ENCODE measurements at places on chromosomes 5 and 9.

- no peak for DNase-seq
Measured at GRCh38 chr9:111970827-111971226, 74.2 kb downstream of the UGCG start.

DNA sequence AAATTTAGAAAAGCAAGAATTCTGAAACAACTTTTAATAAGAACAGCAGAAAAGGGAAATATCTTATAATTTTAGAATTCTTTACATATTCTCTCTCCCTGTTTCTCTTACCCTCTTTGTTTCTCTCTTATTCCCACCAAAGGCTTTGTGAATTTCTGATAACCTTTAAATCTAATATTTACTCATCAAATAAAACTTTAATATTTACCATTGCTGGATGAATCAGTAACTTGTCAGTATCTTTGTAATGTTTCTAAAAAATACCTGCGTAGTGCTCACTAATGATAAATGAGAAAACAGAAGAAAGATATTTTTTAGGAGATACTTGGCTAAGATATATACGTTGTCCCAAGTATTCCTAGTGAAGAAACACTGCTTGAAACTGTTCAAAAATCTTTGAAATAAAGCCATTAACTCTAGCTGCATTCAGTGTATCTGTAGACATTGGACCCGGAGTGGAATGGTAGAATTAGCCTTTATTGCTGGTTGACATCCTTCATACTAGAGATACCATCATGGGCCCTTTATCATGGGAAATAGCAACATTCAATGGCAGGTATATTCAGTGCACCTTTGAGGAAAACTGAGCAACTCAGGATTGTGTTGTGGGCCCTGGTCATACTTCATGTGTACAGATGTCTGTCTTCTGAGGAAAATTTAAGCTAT lies 2160.4 kb downstream of the MAT2B start:
- DNase-seq = no peak

DNA sequence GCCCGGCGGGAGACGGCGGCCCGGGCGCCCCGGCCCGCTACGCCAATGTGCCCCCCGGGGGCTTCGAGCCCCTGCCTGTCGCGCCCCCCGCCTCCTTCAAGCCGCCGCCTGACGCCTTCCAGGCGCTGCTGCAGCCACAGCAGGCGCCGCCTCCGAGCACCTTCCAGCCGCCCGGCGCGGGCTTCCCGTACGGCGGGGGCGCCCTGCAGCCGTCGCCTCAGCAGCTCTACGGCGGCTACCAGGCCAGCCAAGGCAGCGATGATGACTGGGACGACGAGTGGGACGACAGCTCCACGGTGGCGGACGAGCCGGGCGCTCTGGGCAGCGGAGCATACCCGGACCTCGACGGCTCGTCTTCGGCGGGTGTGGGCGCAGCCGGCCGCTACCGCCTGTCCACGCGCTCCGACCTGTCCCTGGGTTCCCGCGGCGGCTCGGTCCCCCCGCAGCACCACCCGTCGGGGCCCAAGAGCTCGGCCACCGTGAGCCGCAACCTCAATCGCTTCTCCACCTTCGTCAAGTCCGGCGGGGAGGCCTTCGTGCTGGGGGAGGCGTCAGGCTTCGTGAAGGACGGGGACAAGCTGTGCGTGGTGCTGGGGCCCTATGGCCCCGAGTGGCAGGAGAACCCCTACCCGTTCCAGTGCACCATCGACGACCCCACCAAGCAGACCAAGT lies 723 bp downstream of the SNX18 start:
- DNase-seq = no peak

DNA sequence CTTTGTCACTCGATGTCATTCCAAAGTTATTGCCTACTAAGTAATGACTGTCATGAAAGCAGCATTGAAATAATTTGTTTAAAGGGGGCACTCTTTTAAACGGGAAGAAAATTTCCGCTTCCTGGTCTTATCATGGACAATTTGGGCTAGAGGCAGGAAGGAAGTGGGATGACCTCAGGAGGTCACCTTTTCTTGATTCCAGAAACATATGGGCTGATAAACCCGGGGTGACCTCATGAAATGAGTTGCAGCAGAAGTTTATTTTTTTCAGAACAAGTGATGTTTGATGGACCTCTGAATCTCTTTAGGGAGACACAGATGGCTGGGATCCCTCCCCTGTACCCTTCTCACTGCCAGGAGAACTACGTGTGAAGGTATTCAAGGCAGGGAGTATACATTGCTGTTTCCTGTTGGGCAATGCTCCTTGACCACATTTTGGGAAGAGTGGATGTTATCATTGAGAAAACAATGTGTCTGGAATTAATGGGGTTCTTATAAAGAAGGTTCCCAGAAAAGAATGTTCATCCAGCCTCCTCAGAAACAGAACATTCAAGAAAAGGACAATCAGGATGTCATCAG lies 11.3 kb downstream of the TLR4 start:
- DNase-seq = no peak

- DNase-seq = peak; percentile 26
Measured at GRCh38 chr5:154520861-154521453, 42.9 kb upstream of the HAND1 start.

DNA sequence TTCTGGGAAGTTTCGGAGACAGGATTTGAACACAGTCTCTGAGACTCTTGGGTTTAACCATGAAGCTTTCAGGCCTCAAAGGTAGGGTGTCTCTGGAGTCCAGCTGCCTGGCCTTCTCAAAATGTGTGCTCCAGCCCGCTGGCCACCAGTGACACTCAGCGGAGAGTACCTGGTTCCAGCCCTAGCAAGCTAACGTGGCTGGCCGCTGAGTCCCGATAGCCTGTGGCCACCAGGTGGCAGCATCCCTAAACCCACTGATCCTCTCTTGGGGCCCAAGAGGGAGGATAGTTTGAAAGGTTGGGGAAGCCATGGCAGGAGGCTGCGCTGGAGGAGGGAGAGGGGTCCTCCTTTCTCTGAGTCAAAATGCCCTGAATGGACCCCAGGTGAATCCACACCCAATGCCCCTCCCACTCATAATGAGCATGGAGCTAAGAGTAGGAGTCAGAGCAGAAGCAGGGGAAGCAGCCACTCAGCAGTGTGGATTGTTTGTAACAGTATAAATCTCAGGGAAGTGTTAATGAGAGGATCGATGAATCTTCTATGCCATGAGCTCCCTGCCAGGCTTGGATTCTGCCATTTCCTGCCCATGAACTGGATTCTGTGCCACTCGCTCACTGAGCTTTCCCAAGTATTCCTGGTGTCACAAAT lies 5.4 kb upstream of the TIFAB start:
- peak; percentile 23 for DNase-seq

GRCh38 chr5:180201051-180201987 lies 7.7 kb downstream of the RASGEF1C start:
- DNase-seq = no peak

- DNase-seq = no peak
Measured at GRCh38 chr5:120436996-120437395, 27.1 kb upstream of the PRR16 start.

GRCh38 chr9:95581900-95582299 lies 65.1 kb upstream of the PTCH1 start:
- DNase-seq = no peak

DNA sequence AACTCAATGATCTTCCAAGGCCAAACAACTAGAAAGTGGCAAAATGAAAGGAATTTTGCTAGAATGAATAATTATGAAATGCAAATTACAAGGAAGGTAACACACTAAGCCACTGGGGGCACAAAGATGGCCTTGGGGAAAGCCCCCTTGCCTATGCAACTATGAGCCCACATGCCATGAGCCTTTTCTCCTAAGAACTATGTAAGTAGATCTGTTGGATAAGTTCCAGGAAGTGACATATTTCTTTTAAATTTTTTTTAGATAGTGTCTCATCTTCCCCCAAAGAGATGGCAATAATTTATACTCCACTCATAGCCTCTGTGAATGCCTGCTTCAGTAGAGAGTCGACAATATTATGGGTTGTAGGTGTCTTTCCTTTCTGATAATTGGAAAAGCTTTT lies 257.8 kb downstream of the AUH start:
- no peak for DNase-seq

DNA sequence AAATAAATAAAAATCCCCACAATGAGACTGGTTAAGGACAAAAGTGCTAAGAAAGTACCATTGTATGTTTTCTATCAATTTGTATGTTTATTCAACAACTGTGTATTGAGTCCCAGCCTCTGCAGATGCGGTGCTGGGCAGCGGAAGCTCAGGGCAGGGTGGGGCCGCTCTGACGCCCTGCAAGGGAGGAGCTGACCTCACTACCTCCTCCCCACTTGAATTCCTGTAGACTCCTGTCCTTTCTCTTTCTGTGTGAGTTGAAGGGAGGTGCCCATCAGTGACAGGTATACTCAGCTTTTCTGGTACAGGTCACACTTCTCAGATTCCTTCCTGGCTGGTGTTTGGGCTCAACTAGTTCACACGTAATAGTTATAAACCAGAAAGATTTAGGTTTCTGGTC lies 27.0 kb downstream of the ANGPTL2 start:
- DNase-seq = no peak

DNA sequence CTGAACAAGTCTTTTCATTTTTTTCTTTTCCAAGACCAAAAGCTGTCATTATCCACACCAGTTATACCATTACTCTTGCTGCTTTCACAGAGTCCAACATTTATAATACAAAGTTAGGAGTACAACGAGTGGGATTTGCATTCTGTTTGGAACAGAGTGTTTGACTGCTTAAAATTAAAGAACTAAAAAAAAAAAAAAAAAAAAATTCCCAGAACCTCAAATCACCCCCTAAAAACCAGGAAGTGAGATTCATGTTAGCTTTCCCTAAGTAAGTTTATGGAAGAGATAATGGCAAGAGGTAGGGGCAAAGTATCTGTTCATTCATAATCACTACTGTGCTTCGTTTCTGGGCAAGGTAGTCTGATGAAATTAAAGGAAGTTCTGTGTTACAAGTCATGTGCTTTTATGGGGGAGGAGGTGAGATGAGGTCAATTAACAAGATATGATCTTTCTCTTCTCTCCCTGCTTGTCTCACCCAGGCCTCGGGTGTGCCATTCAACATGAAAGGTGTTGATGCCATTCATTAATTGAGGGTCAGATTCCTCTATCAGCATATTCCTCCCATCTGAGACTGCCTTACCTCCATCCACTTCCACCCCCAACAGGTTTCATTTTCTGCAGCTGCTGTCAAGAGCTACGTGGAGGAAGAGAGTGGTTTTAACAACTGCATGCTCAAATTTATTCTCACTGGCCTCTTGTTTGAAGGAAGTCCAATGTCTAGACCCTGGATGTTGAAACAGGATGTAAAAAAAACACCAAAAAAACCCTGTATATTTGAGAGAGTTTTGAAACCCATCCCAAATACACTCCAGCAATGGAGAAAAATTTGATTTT lies 58.1 kb downstream of the MARCHF3 start:
- peak; percentile 23 for DNase-seq

DNA sequence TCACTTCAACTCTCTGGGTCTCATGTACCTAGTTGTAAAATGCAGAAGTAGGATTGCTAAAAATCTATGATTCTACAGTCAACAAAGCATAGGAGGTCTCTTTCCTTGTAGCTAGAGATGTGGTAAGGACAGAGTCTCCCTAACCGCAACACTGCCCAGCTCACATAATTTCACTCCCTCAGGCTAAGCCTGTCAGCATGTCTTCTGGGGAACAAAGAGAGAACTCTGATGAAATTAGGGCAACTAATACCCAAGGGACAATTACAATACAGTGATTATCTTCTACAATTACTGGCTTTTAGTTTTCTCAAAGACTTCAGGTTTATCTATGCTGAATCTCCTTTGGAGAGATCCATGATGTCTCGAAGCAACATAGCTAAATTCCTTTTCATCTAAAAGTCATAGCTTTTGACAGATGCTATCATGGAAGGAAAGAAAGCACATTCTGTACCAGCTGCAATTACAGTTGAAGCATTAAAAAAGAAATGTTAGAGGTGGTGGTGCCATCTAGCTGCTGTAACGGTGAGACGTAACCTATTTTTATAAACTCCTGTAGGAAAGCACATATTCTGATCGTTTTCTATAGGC lies 141.1 kb upstream of the TARS1 start:
- DNase-seq = no peak

DNA sequence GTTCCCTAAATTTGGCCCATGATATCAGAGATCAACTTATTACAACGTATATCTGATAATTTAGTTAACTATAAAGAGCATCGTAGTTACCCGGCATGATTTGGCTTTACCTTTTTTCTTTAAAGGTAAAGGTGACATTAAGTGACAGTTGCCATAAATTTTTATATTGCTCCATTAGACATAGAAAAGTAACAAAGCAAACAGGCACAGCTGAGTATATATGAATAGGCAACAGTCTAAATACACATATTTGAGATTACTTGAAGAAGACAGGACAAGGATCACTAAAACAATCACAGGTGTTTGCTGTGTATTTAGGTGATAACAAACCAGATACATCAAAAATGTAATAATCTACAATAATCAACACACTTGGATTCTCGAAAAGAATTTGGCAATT lies 34.8 kb downstream of the RFX3 start:
- no peak for DNase-seq

DNA sequence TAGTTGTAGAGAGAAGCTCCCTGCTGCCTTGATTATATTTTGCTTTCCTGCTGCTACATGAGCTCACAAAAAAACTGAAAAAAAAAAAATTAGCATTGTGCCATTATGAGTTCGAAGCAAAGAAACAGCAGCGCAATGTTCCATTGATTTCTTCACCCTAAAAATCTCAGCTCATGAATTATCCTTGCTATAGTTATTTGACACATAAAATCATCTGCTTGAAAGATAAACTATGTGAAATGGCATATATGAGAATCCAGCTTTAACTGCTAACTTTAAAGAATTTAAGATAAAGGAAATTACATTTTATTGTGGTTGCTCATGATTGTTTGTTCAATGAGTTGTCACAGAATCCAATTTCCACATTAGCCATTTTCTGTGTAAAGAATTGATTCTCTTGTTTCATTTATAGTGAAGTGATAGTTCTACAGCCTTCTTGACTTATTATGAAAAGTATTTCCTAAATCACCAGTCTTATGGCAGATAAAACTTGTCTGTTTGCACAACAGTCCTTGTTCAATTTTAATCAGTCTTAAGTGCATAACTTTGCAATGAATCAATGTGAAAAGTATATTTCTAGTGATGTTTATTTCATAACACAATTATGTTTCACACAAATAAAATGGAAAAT lies 1275.0 kb upstream of the CDH9 start:
- DNase-seq = no peak

DNA sequence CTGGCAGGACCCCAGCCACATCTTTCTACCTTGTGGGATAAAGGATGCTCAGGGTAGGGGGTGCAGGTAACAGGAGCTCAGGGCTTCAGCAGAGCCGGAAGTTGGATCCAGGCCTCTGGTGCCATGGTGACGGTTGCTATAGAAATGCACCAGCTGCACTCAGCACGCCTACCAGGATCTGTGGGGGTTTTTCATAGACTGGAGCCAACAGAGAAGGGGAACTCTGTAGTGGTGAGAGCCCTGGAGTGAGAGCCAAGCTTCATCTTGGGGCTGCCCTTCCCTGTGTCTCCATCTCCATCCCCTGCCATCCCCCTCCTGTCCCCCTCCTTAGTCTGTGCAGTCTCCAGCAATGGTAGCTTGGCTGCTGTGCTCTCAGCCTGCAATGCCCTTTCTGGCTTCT lies 27.5 kb upstream of the BOD1 start:
- peak; percentile 31 for DNase-seq

- DNase-seq = no peak
Measured at GRCh38 chr5:161547406-161547737, 847 bp upstream of the GABRB2 start.

GRCh38 chr9:34456151-34456550 lies 2.2 kb downstream of the FAM219A start:
- DNase-seq = no peak

- DNase-seq = no peak
Measured at GRCh38 chr9:75448281-75448680, 360.0 kb downstream of the OSTF1 start.

Data from NCI-H510A treated with DMSO at 0.1 percent for 48 hours (cell line).